A673 (cell line): ENCODE measurements at places on chromosomes 6 and 20. TPM values are rescaled to one million over a fixed set of nuclear protein-coding genes. Genes with fewer than 3 reads are reported as not detected.

Gene BPI
- total RNA-seq: not detected in 2 replicates

Gene LPA
- total RNA-seq: not detected in 2 replicates

Gene GCNT2
- 0.28 and 0.70 TPM in 2 replicates for total RNA-seq

Gene SLC39A7
- total RNA-seq: 119 and 124 TPM in 2 replicates

Gene KCNS1
- not detected in 2 replicates for total RNA-seq

Gene FILIP1
- 0.24 and 0.32 TPM in 2 replicates for total RNA-seq

Gene FRK
- 10.0 and 12.3 TPM in 2 replicates for total RNA-seq

Gene DST
- total RNA-seq: 71.8 and 73.2 TPM in 2 replicates

GRCh38 chr6:81863123-81863522 is 110.6 kb upstream of the TENT5A start:
- H3K36me3 ChIP-seq: no peaks in the 10 kb centered on the region
- DNase-seq: no peak
- no peak overlapping the region for H3K4me3 ChIP-seq

GRCh38 chr6:75422024-75422639 is 71.5 kb downstream of the FILIP1 start:
- DNase-seq: no peak
- peaks cover 10% of the 10 kb centered on the region for H3K4me1 ChIP-seq
- H3K27me3 ChIP-seq: no peaks in the 10 kb centered on the region
- H3K4me3 ChIP-seq: no peak overlapping the region

DNA sequence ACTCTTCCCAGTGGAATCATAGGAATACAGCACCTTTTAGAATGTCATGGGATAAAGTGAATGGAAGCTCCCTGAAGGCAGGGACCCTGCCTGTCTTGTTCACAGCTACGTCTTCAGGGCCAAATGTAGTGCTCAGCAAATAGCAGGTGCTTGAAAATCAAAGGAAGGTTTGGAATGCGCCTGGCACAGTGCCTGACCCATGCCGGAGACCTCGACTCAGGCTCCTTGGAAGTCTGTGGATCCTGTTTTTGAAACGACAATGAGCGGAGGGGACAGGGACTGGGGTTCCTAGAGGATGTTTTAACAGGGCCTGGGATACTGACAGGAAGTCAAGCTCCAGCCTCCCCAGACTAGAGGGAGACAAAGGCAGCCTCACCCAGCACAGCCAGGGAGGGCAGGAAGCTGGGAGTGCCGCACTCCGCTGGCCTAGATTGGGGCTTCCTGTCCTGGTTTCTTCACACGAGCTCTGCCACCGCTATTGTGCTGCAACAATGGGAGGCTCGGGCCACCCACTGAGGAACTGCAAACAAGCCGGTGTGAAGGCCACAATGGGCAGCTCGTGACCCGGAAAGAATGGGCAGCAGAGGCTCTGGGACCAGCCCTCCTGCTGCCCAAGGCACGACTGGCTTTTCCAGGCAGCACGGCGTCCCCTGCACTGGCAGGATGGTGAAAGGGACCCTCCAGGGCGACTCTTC is 76.7 kb downstream of the PREX1 start:
- peaks cover 10% of the 10 kb centered on the region for H3K36me3 ChIP-seq
- DNase-seq: peak; percentile 47
- H3K27ac ChIP-seq: no peak overlapping the region
- no peak overlapping the region for H3K4me3 ChIP-seq
- H3K4me1 ChIP-seq: peaks cover 16% of the 10 kb centered on the region
- no peaks in the 10 kb centered on the region for H3K27me3 ChIP-seq

DNA sequence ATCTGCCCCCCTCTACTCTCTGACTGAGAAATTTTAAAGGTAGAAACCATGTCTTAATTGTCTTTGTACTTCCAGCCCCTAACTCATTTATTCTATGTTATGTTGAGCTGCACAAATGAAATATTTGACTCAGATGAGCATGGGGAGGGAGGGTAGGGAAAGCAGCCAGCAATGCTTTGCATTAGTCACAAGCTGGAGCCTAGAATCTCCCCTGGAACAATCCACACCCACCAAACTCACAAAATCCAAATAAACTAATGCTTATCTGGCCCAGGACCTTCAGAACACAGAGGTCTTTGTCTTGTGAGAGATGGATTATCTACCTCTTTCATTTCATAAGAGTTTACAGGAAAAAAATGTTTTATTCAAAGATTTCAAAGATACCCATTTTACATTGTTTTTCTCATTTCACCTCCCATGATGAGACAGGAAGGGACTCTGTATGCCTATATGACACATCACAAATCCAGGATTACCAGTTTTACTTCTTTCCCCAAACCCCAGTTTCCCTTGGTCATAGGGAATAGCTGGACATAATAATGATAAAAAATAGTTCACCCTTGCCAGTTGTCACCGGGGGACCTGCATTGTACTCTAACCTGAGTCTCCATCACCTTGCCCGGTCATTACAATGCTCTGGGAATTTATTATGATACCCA is 466.9 kb downstream of the KIF16B start:
- no peaks in the 10 kb centered on the region for H3K36me3 ChIP-seq
- no peaks in the 10 kb centered on the region for H3K27me3 ChIP-seq
- no peak overlapping the region for H3K4me3 ChIP-seq
- H3K4me1 ChIP-seq: no peaks in the 10 kb centered on the region
- DNase-seq: no peak

- H3K4me3 ChIP-seq: no peak overlapping the region
- H3K36me3 ChIP-seq: no peaks in the 10 kb centered on the region
- H3K4me1 ChIP-seq: peaks cover 20% of the 10 kb centered on the region
- no peaks in the 10 kb centered on the region for H3K27me3 ChIP-seq
- peak; percentile 87 for DNase-seq
These were observed 876.7 kb downstream of the HACE1 start for GRCh38 chr6:103983011-103983410.

DNA sequence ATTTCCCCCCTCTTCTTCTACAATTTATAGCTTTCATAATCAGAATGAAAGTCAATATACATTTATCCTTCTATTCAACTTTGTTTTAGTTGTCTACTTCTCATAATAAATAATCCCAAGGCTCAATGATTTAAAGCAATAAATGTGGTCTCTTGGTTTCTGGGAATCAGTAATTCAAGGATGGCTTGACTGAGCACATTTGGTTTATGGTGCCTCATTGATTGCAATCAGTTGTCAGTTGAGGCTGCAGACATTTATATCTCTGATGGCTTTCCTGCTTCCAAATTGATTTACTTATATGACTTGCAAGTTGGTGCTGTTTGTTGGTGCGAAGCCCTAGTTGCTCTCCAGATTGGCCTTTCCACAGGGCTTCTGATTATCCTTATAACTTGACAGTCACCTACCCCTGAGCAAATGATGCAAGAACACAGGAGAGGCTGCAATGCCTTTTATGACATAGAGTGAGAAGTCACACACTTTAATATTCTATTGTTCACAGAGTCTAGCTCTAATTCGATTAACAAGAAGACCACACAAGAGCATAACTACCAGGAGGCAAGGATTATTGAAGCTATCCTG is 2.7 kb upstream of the CRISP1 start:
- no peak overlapping the region for H3K4me3 ChIP-seq
- H3K36me3 ChIP-seq: no peaks in the 10 kb centered on the region
- DNase-seq: no peak
- no peak overlapping the region for H3K27ac ChIP-seq
- no peaks in the 10 kb centered on the region for H3K4me1 ChIP-seq
- no peaks in the 10 kb centered on the region for H3K27me3 ChIP-seq

DNA sequence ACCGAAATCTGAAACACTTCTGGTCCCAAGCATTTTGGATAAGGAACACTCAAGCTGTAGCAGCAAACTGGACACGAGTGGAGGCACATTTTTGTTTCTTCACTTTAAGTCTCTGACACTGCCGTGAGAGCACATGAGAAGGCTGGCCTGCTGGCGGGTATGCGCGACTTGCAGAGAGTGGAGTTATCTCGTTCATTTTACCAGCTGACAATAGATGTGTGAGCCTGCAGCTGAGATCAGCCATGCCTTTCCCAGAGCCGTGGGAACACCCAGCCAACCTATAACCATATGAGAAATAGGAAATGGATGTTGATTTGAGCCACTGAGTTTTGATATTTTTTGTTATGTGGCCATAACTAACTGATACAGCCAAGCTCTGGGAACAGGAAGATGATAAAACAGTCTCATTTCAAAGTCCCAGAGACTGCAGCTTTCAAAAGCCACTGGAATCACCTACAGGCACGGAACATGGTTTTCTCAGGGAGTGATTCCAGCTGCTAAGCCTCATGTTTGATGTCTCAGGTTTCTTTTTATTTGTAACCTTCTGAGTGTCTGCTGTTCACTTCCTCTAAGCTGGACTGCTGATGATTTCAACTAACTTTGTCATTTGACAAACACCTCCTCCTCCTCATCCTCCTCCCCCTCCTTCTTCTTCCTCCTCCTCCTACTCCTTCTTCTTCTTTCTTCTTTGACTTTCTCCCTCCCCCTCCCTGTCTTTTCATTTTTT is 28.6 kb upstream of the LAMP5 start:
- no peak overlapping the region for H3K4me3 ChIP-seq
- H3K27me3 ChIP-seq: no peaks in the 10 kb centered on the region
- no peak overlapping the region for H3K27ac ChIP-seq
- DNase-seq: no peak

- DNase-seq: no peak
- no peaks in the 10 kb centered on the region for H3K36me3 ChIP-seq
- no peak overlapping the region for H3K27ac ChIP-seq
- no peak overlapping the region for H3K4me3 ChIP-seq
- peaks cover 10% of the 10 kb centered on the region for H3K4me1 ChIP-seq
These were observed 752.2 kb upstream of the MARCKS start for GRCh38 chr6:113104951-113105350.

GRCh38 chr6:16555550-16555949 is 205.7 kb downstream of the ATXN1 start:
- H3K27me3 ChIP-seq: no peaks in the 10 kb centered on the region
- no peaks in the 10 kb centered on the region for H3K36me3 ChIP-seq
- H3K4me3 ChIP-seq: no peak overlapping the region
- H3K4me1 ChIP-seq: no peaks in the 10 kb centered on the region

DNA sequence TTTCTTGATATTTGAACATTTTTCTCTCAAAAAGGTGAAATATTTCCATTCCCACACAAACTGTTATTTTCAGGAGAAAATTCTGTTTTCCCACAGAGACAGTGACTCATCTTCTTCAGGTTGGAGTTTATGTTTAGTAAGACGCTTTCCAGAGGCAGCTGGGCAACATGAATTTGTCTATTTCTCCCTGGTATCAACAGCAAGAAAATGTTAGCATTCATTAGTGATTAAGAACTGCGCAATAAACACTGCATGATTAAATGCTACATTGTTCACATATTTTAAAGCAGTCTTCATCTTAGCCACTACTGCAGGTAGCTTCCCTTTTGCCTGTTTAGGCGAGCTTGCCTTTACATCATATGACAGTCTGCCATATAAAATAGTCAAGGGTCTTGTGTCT is 295.7 kb downstream of the C6orf118 start:
- H3K27ac ChIP-seq: no peak overlapping the region
- H3K4me1 ChIP-seq: no peaks in the 10 kb centered on the region
- no peak overlapping the region for H3K4me3 ChIP-seq
- DNase-seq: no peak

- no peaks in the 10 kb centered on the region for H3K4me1 ChIP-seq
- no peak for DNase-seq
- H3K36me3 ChIP-seq: no peaks in the 10 kb centered on the region
- no peak overlapping the region for H3K4me3 ChIP-seq
These were observed 96.7 kb downstream of the MAP3K7 start for GRCh38 chr6:90490030-90490716.
